Activated naive CD4-positive, alpha-beta T cell (primary cell): ENCODE measurements at places on chromosomes 7 and 10.

- no peak for DNase-seq
These were observed 21.0 kb downstream of the SLC13A4 start for GRCh38 chr7:135706858-135707569.

GRCh38 chr7:76383089-76383944 lies 24.5 kb upstream of the YWHAG start:
- DNase-seq, result no peak

GRCh38 chr7:1175967-1176851 lies 16.2 kb upstream of the ZFAND2A start:
- DNase-seq, result peak; percentile 81

GRCh38 chr10:51685768-51686167 lies 13.6 kb downstream of the CSTF2T start:
- no peak for DNase-seq

DNA sequence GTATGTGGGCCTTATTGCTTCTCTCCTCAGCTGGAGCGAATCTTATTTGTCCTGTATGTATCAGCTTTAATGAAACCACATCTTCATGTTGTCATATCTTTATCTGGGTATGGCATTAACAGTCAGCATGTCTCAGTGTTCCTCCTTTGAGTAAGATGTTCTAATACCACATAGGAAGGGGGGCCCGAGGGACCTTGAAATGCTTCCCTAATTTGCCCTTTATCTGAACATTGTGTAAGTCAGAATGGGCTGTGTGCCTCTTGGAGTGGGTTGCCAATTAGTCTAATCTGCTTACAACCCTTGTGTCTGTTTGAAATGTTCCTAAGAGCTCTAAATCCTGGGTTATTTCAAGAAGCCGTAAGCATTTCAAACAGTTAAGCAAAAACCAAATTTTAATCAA lies 623.8 kb downstream of the SUGCT start:
- no peak for DNase-seq

- DNase-seq, result no peak
These were observed 2.8 kb downstream of the PDGFA start for GRCh38 chr7:516606-517456.

- no peak for DNase-seq
These were observed 148.8 kb upstream of the TNRC18 start for GRCh38 chr7:5572439-5572838.

DNA sequence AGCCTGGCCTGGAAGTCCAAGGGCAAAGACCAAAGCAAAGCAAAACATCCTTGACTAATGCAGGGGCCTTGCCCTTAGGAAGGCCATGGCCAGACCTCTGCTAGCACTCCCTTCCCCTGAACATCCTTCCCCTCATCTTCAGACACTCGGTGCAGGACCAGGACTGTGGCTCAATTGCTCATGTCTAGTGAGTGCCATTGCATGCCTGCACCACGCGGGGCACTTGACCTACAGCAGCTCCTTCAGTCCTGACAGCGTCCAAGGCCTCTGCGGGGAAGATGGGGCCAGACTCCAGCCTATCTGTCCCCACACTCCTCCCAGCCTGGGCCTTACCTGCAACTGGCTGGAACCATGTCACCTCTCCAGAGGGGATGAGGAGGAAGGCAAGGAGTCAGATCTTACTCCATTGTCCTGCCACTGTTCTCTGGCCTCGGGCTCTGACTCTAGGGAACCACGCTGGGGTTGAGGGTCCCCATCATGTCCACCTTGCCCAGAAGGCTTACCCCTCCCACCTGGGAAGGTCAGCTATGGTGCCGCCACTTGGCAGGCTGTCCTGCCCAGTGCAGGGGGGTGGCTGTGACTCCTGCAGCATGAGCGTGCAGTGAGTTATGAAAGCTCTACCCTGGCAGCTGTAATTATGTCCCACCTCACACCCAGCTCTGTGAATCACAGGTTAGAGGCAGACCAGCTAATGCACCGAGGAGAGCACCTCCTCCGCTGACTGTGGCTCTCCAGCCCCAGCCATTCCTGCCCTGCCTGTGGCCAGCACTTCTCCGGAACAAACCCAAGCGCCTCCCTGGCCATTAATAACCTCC lies 16.1 kb downstream of the DRGX start:
- no peak for DNase-seq

DNA sequence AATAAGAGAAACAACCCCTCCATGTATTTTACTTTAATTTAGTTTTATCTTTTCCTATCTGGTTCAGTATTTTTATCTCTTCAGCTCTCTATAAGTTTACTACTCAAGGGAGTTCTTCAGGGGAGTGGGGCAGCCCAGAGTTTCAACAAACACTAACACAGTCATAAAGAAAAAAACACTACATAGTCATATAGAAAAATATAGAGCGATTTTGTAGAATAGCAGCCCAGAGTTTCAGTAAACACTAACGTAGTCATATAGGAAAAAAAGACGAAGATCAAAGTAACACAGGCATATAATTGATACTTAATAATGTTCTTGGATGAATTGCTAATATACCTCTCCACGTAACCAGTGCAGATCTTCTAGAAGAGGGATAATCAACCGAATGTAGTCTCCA lies 54.7 kb downstream of the PON1 start:
- DNase-seq, result no peak

DNA sequence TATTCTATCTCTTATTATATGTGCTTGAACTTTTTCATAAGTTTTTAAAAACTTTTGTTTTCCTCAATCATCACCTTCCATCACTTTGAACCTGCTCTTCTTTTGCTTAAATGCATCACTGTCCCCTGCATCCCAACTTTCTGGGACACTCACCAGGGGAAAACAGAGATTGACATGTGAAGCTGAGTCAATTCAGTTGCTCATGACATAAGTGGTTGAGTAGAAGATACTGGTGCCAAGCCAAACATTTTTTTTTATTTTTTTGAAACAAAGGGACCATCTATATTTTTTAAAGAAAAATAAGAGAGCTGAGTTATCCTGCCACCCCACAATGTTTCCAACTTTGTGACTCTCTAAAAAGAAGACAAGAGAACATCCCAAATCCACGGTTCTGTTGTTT lies 61.8 kb upstream of the AHR start:
- DNase-seq, result no peak

DNA sequence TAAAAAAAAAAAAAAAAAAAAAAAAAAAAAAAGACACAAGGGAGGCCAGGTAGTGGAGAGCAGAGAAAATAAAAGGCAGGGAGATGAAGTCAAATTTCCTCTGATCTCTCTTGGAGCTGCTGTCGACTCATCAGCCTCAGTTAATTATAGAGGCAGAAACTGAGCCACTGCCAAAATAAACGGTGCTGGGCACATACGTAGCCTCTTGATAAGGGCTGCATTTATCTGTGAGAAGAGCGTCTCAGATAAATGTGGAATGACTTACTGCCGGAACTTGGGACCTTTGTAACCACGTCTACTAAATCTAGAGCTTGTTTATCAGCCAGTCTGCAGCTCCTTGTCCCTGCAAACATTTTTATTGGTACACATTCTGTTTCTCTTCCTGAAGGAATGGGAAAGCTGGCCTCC lies 162.3 kb downstream of the BAMBI start:
- no peak for DNase-seq

DNA sequence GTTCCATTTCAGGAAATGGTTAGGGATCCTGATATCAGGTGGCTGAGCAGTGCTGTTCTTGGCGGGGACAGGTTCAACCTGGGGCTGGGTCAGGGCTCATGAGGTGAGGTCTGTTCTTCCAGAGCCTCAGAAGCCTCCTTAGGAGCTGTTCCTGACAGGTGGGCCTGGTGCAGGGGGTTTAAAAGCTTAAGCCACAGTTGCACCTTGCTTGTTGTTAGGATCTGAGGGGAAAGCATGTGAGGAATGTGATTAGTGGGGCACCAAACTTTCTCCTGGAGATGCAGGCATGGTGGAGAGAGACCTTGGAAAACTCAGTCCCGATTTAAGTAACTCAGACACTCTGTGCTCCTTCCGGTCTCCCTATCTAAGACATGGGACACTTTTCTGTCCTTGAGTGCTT lies 18.7 kb upstream of the CRHR2 start:
- no peak for DNase-seq

- DNase-seq, result no peak
These were observed 90.2 kb downstream of the GPR85 start for GRCh38 chr7:112996331-112996871.
